ENCODE measurements at places on chromosomes 1 and 21.

- no peak for DNase-seq
Observed at GRCh38 chr21:21122680-21123079, 124.5 kb downstream of the NCAM2 start.

- DNase-seq: no peak
Observed at GRCh38 chr1:38505944-38506343, 353.6 kb downstream of the RRAGC start.

DNA sequence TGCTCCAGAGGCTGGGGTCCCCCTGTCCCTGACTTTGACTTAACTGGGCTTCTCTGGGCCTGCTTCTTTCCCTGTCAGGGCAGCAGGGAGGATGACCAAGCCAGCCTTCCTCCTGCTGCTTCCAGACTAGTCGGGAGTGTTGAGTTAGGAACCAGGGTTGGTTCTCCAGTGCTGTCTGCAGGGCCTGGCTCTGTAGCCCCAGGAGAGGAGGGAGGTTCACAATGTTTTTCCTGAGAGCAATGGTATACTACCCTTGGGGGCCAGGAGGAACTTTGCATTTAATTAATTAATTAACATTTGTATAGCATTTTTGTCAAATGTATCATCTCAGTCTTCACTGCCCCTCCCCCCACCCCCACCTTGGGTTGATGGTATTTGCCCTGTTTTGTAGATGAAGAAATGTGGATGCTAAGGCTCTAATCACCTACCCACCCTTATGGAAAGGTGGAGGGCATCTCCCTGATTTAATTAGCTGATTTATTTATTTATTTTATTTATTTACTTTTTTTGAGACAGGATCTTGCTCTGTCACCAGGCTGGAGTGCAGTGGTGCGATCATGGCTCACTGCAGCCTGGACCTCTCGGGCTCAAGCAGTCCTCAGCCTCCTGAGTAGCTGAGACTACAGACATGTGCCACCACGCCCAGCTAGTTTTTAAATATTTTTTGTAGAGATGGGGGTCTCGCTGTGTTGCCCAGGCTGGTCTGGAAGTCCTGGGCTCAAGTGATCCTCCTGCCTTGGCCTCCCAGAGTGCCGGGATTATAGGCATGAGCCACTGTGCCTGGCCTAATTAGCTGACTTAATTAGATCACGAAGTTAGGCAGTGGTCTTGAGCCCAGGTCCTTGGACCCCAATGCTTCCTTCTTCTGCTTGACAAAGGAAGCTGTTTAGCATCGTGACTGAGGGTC, 6.6 kb downstream of the H6PD start:
- no peak for DNase-seq

GRCh38 chr1:39711104-39711965, 20.1 kb upstream of the HPCAL4 start:
- DNase-seq: no peak

- DNase-seq: no peak
Observed at GRCh38 chr1:228407106-228408040, 738 bp upstream of the TRIM11 start.

- DNase-seq: no peak
Observed at GRCh38 chr1:26297791-26298124, 8.7 kb downstream of the UBXN11 start.

DNA sequence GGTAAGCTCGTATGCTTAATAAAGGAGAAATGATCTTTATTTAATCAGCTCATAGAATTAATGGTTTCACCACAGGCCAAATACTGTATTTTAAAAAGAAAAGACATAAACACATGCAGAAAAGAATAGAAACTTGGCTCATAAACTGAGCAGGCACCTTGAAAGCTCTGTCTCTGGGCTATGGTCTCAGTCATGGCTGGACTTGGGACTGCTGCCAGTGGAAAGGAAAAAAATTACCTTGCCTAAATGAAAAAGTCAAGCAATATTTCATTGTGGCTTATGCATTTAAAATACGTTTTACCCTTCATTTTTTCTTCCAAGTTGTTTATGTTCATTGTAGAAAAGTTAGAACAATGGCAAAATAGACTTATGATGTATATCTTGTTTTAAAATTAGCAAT, 8.0 kb downstream of the LRRC42 start:
- no peak for DNase-seq

DNA sequence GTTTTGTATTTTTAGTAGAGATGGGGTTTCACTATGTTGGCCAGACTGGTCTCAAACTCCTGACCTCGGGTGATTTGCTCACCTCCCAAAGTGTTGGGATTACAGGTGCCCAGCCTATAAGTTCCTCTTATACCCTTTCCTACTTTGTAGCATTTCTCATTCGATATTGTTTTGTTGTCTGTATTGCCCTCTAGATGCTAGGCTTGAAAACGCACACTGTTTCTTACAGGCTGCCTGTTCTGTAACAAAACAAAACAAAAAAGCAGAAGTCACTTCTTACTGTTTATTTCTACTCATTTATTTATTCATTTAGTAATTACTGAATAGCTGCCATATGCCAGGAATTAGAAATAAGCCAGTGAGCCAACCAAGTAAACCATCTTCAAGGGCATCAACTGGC, 136.9 kb upstream of the BMP8A start:
- no peak for DNase-seq

GRCh38 chr1:171799166-171799565, 17.7 kb downstream of the METTL13 start:
- DNase-seq: no peak

DNA sequence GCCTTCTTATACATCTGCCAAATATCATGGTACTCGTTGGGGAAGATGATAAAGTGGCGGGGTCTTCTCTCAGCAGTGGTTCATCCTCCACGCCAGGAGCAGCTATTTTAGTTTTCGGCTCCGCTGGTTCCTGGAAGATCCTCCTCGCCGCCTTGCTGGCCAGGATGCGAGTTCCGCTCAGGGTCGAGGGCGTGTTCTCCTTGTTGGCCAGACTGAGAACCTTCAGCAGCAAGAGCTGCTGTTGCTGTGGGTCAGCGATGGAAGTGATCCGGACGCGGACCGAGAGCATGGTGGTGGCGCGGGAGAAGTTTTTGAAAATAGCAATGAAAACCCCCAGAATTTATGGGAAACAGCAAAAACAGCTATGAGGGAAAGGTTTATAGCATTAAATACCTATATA, 11.4 kb upstream of the CFAP126 start:
- DNase-seq: no peak

DNA sequence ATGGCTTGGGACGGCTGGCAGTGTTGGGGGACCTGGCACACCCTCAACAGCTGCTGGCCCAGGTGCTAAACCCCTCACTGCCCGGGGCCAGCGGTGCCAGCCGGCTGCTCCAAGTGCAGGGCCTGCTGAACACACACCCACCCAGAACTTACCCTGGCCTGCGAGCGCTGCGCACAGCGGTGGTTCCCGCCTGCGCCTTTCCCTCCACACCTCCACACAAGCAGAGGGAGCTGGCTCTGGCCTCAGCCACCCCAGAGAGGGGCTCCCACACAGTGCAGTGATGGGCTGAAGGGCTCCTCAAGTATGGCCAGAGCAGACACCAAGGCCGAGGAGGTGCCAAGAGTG, 67.9 kb downstream of the FMO4 start:
- DNase-seq: no peak

DNA sequence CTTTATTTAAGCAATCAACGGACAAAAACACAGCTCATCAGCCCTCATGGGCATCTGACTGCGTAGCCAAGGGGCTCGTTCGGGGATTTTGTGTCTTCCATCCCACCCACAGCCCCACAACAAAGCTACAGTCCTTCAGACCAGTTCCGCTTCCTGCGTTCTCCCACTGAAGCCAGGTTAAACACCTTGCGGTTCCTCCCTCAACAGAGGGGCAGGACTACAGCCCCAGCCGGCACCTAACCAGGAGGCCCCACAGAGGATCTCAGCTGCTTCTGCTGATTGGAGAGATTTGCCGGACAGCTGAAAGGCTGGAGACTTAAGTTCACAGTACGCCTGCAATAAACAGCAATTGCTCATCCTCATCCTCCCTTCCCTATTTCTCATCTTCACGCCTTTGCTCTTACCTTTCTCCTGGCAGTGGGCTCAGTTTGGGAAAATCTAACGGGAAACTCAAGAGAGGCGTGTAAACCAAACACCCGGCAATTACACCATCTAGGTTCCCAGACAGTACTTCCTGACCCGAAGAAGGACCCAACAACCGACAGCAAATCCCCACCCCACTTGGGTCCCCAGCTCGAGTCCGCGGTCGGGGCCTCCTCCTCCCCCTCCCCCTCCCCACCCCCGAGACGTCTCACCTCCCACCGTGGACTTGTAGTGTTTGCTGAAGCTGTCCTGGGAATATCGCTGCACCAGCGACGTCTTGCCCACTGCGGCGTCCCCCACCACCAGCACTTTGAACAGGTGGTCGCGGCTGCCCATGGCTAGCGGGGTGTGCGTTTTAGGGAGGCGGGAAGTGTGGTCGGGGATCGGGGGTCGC, 876 bp downstream of the RAB29 start:
- DNase-seq: peak; percentile 31

DNA sequence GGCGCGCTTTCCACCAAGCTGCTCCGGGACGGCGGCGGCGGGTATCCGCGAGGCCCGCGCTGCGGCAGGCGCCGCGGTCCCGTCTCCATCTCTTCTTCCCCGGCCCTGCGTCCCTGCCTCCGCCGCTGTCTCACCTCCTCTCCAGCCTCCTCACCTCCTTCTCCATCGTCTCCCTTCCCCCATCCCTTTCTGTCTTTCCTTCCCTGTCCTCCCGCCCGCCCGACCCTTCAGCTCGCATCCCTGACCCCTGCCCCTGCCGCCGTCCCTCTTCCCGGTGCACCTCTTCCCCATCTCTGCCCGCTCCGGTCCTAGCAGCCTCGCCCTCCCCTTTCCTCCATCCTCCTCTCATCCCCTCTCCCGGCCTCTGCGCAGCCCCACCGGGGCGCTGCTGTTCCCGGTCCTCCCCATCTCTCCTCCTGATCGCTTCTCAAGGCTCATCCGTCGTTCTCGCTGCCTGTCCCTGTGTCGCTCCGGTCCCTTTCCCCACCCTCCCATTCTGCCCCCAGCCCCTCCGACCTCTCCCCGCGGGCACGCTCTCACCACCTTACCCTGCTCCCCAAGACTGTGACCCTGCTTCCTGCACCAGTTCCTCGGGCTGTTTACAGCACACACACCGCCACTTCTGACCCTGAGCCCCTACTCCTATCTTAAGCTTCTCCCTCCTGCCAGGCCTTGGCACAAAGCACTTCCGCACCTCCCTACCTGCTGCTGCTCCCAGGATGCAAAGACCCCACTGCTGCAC, 760 bp upstream of the NPHP4 start:
- DNase-seq: no peak
